T-cell (primary cell): ENCODE measurements at places on chromosomes 2 and 18.

GRCh38 chr18:43158381-43158780 lies 42.9 kb upstream of the RIT2 start:
- DNase-seq, result no peak

DNA sequence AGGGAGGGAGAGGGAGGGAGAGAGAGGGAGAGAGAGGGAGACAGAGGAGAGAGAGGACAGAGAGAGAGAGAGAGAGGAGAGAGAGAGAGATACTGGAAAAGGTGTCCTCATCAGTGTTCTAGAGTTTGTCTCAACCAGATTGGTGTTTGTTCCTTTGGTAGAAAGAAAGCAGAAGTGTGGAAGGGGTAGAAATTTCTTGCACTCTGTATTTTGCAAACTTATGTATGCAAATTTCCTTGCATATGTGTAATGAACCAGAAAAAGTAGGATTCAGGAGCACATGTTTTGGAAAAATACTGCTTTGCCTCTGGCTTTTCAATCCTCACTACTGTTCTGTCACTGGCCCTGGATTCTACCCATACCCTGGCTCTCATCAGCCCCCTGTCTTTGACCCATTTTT lies 1.1 kb upstream of the SP140 start:
- DNase-seq, result no peak

- no peak for DNase-seq
Observed at GRCh38 chr2:187544371-187545080, 9.7 kb downstream of the TFPI start.

GRCh38 chr2:176109192-176109901 lies 2.3 kb downstream of the HOXD11 start:
- no peak for DNase-seq

DNA sequence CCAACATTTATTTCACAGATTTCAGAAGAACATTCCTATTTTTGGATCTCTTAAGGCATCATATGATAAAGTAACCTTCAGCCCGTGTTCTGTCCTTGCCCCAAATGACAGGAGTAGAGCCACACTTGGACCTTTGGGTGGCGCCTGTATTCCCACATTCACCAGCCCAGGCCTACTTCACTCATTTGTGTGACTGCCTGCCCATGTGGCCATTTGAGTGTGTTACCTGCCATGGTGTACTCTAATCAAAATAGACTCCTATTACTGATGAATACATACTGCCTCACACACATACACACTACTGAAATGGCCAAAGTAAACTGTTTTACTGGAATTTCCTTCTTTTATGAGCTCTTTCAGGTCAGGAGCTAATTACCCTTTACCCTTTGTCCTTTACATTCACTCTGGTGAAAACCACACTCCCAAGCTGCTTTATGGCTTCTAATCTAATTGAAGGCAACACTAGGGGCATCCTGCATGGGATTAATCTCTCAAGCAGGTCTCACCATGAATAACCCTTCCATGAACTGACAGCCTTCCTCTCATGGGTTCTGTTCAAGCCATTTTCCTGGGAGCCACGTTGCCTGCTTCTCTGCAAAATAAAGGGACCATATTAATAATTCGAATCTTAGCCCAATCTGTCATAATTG lies 271.0 kb upstream of the GALNT5 start:
- no peak for DNase-seq

- DNase-seq, result no peak
Observed at GRCh38 chr2:105432044-105432399, 33.2 kb upstream of the FHL2 start.

DNA sequence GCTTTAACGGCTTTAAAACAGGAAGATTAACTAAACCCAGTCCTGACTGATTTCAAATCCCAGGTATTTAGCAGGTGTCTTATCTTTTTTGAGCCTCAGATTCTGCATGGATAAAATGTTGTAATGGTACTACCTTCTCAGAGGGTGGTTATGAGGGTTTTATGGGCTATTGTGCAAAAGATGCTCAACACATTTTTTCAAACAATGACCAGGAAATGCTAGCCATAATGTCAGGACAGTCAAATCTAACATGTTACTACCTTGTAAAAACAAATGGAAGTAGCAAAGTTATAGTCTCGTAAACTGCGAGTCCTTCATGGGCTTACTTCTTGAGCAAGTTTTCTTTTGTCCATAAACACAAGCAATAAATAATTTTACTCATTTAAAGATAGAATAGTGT lies 162.1 kb upstream of the TFPI start:
- DNase-seq, result no peak

GRCh38 chr2:184369307-184369706 lies 229.0 kb upstream of the ZNF804A start:
- DNase-seq, result no peak

GRCh38 chr2:84175340-84175739 lies 283.7 kb downstream of the SUCLG1 start:
- DNase-seq, result no peak

DNA sequence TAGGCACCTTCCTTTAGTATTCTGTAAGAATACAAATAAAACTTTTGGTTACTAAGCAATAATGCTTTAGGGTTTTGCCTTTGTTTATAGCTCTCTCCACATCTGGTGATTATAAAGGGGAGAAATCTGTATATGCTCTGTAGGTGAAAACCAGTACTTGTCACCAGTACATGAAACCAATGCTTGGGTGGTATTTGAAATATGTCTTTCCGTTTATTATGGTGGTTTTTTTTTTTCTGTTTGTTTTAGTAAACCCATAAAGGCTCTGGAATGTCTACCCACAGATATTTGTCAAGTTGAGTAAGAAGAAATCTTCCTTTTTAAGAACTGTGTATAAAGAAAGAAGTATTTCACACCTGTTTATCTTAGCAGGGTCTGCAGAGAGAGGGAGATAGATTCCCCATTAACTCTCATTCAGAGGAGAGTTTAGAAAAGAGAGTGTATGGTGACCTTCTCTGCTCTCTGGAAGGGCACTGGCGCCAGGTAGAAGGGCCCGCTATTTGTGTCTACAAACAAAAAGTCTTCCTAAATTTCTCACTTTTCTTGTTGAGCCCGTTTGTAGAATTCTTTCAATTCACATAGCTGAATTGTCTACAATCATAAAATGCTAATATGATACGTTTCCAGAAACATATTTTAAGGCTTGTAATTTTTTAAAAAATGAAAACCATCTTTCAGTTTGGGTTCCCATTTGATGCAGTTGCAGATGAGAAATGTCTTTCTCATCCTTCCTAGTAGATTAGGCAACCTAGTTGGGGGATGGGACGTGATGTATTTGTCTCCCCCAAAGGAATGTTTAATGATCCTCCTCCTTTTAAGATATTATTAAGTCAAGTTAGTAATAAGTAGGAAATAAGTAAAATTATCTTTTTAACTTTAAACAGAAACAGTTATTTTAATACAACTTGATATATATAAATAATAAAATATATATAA lies 33.9 kb downstream of the MAP3K20 start:
- DNase-seq, result no peak

DNA sequence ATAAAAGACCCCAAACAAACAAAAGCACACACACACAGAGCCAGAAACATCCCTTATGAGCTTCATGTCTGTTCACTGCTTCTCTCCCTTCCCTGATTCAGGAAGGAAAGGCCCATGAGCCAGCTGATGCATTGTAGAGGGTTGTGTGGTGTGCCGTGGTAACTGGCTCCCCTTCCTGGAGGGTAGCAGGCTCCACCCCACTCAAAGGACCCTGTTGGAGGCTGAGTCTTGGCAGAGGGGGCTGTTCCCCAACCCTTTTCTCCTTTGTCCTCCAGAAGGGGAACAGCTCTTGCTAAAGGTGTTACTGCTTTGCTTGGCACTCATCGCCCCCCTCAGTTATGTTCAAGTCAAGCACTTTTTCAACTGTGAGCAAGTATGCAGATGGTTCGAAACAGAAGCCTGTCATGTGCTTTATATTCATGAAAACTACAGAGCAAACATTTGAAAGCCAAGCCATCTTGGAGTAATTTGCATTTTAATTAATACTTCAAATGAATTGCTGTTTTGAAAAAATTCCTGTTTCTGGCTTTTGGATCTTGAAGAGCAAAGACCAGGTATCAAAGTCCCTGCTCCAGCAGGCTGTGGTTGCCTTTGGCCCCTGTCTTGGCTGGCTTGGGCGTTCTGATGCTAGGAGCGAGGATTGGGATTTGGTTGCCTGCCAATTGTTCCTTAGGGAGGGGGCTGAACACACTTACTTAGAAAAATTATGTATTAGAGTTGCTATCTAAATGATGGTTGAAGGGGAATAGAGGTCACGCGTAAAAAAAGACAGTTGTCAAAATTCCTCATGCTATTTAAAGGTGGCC lies 267.8 kb downstream of the TSN start:
- no peak for DNase-seq

DNA sequence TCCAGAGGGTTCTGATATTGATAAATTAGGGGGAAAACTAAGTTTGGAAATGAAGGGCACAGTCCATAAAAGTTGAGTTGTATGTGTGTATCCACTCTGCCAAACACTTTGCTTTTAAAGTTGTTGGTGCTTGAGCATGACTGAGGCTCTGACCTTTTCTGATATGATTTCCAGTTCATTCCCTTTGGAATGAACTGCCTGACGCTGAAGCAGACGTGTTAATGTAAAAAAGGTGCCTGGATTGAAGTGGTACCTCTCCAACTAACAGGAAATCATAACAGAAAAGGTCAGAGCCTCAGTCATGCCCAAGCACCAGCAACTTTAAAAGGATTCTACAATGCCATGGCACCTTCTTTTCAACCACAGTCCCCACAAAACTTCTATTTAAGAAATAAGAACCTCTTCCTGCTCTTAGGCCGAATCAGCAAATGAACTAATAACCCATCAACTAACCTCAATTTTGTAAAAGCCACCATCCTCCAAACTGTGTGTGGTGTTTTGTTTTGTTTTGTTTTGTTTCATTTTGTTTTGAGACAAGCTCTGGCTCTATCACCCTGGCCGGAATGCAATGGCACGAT lies 52.6 kb downstream of the MEMO1 start:
- DNase-seq, result no peak
